ENCODE measurements at places on chromosomes 6 and 20. TPM values are rescaled to one million over a fixed set of nuclear protein-coding genes. Genes with fewer than 3 reads are reported as not detected.

The CDH4 gene
- polyA plus RNA-seq = 11.5 TPM

The TNXB gene
- 0.16 TPM for polyA plus RNA-seq

The TCP11 gene
- polyA plus RNA-seq = not detected

The CDKN1A gene
- polyA plus RNA-seq = 414 TPM

The UST gene
- polyA plus RNA-seq = 6.2 TPM

The RWDD2A gene
- 1.00 TPM for polyA plus RNA-seq

The SEMG1 gene
- polyA plus RNA-seq = not detected

The MEP1A gene
- polyA plus RNA-seq = 0.12 TPM

The PREX1 gene
- 0.06 TPM for polyA plus RNA-seq

The KCNK16 gene
- polyA plus RNA-seq = not detected

The HS3ST5 gene
- not detected for polyA plus RNA-seq

The DEFB112 gene
- not detected for polyA plus RNA-seq

The CALHM5 gene
- 0.19 TPM for polyA plus RNA-seq

The PSMA7 gene
- polyA plus RNA-seq = 575 TPM

The TLDC2 gene
- polyA plus RNA-seq = not detected

The HCRTR2 gene
- not detected for polyA plus RNA-seq

The PROKR2 gene
- not detected for polyA plus RNA-seq

The OR2H2 gene
- not detected for polyA plus RNA-seq

The SLC25A27 gene
- polyA plus RNA-seq = 3.5 TPM

The COL12A1 gene
- polyA plus RNA-seq = 132 TPM

The EDN1 gene
- polyA plus RNA-seq = 2.5 TPM
